ENCODE measurements at places on chromosomes 13 and 19. TPM values are rescaled to one million over a fixed set of nuclear protein-coding genes. Genes with fewer than 3 reads are reported as not detected.

DNA sequence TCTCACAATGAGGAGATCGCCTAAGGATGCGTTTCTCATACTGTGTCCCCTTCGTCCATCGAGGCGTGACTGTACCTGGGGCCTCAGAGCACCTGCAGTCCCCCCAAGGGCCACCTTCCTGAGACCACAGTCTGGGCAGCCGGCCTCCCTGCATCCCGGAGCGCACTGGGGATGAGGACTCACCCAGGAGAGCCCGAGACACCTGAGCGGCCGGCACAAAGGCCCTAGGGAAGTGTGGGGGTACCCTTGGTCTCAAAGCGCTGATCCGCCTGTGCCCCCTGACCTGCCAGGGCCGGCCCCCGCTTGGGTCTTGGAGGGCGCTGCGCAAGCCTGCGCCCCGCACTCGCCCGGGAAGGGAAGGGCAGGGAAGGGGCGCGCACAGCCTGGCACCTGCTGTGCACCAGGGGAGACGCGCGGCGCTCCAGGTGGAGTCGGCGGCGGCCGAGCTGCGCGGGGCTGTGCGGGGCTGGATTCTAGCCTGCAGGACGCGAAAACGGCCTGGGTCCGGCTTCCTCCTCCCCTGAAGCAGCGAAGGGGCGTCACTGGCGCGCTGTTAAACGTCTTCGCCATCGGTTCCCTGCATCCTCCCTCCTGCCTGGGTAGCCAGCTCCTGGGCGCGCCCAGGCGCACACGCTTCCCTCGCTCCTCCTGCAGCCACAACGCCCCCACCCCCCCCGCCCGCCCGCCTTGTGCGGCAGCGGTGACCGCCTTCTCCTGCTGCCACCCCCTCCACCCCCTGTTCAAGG, 13.6 kb upstream of the USP29 start:
- no peak for DNase-seq

DNA sequence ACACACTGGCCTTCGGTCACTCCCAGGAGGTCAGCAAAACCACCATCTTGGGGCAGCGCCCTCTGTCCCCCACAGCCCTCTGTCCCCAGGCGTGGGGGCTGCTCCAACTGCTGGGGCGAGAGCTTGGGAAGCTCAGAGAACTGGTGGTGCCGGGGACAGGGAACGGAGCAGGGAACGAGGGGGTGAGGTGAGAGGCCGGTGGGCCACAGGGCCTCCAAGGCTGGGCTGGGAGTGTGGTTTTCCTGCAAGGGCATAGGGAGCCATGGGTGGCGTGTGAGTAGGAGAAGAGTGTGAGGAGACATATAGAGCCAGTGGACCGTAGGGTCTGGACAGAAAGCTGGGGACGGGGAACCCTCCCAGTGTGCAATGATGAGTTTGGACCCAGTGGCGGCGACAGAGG, 34.1 kb downstream of the F2RL3 start:
- no peak for DNase-seq

SCAMP4 gene
- 31.1 TPM for polyA plus RNA-seq

DNA sequence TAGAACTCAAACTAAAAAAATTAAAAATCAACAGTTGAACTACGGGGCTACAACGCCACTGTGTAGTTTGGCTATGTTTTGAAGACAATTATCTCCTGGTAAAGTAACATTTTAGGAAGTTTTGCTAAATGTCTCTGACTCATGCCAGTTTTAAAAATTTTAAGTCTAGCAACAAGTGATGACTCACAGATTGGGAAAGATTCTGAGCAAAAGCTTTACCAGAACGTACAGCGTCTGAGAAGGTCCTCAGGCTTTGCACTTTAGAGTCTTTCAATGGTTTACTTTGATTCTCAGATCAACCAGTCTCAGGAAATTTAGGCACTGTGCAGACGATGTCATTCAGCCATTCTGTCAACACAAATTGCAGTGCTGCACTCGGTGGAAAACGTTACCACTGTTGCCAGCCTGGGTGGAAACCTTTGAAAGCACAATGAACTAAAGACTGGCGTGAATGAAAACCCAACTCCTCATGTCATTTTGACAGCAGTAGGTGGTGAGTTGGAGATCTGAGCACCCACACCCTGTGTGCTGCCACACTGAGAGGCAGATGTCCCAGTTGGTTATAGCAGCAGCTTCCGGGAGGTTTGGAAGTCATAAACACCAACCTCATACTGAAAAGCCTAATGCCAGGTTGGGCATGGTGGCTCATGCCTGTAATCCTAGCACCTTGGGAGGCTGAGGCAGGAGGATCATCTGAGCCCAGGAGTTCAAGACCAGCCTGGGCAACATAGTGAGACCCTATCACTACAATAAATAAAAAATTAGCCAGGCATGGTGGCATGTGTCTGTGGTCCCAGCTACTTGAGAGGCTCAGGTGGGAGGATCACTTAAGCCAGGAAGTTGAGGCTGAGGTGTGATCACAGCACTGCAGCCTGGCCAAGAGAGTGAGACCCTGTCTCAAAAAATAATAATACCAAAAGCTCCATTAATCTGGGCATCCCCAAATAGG, 6.3 kb upstream of the WTIP start:
- peak; percentile 5 for DNase-seq

ZNF99 gene
- polyA plus RNA-seq, result 0.03 TPM

DNA sequence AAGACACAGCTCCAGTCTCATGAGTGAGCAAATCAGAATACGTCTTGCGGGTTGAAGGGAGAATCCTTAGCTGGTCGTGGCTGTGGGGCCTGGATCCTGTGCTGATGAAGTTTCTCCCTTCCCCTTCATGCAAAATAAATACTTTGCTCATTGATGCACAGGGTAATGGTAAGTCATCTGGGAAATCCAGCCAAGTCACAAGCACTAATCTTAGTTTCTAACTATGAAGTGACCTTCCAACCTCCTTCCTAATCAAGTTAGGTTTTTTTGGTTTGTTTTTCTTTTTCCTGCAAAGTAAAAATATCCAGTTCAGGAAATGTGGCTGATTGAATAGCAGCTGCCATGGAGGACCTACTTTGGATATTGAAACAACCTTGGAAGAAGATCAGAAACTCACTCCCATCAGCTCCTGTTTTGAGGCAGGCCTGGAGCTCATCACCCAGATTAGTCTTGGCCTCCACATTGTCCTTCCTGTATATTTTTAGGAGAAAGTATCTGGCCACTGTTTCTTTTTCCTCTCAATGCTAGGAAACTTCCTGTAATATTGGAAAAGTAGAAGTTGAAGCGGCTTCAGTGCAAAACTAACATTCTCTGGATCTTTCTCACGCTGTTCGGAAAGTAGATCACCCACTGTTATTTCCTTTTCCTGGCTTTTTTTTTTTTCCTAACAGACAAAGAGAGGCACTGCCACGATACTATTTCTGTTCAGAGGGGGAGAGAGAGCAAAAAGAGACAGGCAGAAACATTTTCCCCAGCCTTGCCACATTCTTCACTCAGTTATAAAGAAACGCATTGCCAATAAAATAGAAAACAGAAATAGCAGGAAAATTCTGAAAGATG, 12.3 kb upstream of the ARL11 start:
- DNase-seq, result no peak

ONECUT3 gene
- not detected for polyA plus RNA-seq

POLR1G gene
- 5.4 TPM for polyA plus RNA-seq

DNA sequence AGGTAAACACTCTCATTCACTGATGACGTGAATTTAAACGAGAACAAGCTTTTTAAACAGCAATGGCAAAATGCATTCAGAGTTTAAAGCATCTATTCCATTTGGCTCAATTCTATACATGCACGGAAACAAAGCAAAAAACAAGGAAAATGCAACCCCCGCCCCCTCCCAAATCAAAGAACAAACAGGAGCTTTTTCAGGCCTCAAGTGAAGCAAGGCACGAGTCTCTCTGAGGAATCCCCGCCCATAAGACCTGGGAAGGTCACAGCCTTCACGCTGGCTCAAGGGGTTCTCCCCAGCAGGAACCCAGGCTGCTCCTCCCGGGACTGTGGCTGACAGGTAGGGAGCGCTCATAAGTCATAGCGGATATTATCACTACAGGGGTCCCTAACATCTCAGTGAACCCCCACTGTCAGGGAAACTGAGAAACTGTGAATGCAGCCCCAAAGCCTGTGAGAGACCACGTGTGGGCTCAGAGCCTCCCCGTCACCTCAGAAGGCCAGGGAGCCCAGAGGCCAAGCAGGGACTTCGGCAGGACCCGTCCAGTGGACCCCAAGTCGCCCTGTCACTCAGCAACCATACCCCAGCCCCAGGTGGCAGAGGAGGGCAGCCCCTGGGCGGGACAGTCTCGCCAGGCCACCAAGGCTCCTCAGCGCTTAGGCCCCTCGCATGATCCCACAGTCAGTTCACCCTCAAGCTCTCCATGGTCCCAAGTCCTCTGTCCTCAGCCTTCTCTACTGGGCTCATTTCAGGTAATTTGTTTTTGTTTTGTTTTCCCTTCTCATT, 117.3 kb downstream of the ZDHHC20 start:
- DNase-seq, result no peak

GRCh38 chr13:20534038-20534608, 8.5 kb upstream of the CRYL1 start:
- no peak for DNase-seq

DNA sequence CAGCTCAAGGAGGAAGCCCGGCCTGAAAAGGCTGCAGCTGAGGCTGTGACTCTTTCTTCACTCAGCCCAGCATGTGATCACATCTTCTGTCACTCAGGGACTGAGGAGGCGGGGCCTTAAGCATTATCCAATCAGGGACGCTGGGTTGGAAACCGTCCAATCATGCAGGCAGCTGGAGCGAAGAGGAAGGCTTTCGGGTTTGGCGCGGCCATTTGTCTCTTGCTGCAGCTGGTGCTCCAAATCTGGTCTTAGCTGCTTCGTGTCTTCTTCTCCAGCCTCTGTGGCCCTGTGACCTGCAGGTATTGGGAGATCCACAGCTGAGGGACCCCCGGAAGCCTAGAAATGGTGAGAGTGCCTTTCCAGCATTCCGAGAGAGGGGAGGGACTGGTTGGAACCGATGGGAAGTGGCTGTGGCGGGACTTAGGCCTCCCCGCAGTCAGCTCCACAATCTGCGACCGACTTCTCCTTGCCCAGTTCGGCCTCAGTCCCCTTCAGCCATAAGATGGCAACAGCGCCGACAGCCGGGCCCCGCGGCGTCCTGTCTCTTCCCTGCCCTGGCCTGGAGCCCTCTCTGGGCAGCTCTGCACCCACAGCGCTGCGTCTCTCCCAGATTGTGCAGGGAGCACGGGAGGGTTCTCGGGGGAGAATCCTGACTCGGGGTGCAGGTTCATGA, at the start of gene ZNF90:
ZNF90 (plus strand) TSS at position 210 of the 673 bp plus-strand sequence; CDS start at position 343, 133 bp downstream.
- DNase-seq, result peak; percentile 97

- DNase-seq, result no peak
Observed at GRCh38 chr13:98398581-98398980, 178.3 kb downstream of the STK24 start.

DNA sequence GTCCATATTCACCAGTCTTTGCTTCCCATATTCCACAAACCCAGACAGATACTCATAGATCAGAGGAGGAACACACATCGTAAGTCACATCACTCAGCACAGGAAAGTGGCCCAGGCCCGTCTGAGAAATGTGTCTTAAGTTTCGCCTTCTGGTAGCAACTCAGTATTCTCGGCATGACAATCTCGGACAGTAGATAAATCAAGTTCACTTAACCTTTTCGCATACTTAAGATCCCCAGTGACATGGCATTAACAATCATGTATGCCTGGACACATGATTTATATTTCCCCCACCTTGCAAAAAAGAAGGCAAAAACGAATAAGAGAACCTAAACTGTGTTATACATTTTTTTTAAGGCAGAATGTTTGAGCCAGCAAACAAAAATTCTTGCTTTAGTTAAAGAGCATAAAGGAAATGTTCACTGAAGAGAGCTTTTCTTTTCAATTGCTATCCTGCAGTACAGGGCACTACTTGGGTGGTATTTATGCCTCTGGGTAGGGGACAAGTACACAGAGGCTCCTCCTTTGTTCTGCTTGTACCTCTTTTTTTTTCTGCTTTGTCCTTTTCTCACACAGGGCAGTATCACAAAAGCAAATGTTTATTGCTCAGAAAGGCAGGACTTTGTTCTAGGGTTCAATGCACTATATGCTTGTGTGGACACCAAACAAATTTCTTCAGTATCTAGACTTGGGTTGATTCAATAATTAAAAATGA, 360.6 kb downstream of the TDRD3 start:
- DNase-seq, result no peak

PRKCG gene
- polyA plus RNA-seq, result not detected

GRCh38 chr19:4498694-4499093, 19.6 kb downstream of the PLIN4 start:
- no peak for DNase-seq

GRCh38 chr13:101025519-101025918, 350.9 kb upstream of the TMTC4 start:
- no peak for DNase-seq

DNA sequence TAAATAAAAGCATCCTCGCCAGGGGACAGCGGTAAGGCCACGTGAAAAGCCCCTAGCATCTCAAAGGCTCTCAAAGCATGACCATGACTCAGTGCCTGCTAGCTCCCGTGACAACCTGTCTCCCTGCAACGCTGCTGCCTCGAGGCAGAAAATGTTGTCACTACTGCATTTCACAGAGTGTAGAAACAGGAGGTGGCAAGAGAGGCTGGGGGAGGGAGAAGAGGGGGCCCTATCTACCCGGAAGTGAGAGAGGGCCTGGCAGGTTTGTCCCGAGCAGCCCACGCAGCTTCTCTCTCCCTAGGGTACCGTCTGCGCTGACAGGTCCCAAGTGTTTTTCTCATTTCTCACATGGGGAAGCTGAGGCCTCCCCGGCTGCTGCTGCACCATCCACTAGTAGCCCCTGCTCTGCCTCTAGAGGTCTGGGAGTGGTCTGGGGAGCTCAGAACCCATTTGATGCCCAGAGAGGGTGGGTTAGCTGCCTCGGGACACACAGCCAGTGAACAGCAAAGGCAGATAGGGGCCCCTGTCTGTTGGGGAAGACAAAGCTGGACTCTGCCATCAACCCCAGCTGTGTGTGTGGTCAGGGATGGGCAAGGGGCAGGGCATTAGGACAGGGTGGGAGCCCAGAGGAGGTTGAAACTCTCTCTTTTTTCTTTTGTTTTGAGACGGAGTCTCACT, 3.7 kb downstream of the TINCR start:
- no peak for DNase-seq

TBXA2R gene
- 1.5 TPM for polyA plus RNA-seq

DNA sequence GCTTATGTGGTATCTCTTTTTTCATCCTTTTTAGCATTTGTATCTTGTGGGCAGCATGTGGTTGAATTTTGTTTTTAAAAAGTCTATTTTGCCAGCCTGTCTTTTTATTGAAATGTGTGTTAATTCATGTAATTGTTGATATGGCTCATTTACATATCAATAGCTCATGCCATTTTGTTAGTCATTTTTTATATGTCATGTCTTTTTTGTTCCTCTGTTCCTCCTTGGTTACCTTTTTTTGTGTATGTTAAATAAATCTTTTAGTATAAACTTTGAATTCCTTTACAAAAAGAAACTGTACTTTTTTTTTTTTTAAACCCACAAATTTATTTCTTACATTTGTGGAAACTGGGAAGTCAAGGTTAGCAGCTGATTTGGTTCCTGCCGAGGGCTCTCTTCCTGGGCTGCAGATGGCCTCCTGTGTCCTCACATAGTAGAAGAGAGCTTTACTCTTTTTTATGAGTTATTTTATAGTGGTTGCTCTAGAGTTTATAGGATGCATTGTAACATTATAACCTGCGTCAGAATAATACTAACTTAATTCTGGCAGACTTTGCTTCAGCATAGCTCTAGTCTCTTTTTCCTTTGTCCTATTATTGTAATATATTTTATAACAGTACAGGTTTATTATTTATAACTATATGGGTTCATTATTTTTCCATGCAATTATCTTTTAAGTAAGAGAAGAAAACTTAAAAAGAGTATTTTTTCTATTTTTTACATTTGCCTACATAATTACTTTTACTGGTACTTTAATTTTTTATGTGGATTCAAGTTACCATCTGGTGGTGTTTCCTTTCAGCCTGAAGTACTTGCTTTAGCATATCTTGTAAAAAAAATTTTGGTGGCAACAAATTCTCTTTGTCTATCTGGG, 86.3 kb downstream of the URI1 start:
- DNase-seq, result no peak

GRCh38 chr19:7845390-7846154, 15.6 kb downstream of the EVI5L start:
- DNase-seq, result no peak

SBSN gene
- not detected for polyA plus RNA-seq
